ENCODE measurements at places on chromosomes 2 and 18. TPM values are rescaled to one million over a fixed set of nuclear protein-coding genes. Genes with fewer than 3 reads are reported as not detected.
A peak's percentile ranks its signal among the peaks of the same experiment; 100 is the strongest.

CD8B2 gene
- total RNA-seq = not detected

PID1 gene
- total RNA-seq = 42.0 TPM

DYNAP gene
- total RNA-seq = not detected

SLC30A3 gene
- not detected for total RNA-seq

DNA sequence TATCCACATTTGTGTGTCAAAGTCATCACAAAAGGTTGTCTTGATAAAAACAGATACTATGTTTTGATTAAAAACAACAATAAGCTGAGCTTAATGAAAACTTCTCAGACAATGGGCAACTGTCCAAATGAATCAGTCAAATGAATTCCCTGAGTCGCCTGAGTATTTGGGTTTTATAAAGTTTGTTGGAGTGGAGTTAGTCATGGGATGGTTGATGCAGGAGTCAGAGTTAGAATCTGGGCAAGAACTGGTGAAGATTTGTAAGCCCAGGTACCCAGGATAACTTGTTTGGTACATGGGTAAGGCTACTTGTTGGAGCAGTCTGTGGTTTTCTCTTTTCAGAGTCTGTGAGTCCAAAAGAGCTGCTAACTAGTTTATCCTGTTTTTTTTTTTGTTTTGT lies 34.4 kb upstream of the RAPGEF4 start:
- H3K36me3 ChIP-seq = no peaks in the 10 kb centered on the region
- H3K27me3 ChIP-seq = no peaks in the 10 kb centered on the region
- no peaks in the 10 kb centered on the region for H3K4me1 ChIP-seq

GRCh38 chr2:105917226-105917625 lies 172.5 kb downstream of the NCK2 start:
- H3K27me3 ChIP-seq = no peaks in the 10 kb centered on the region
- no peaks in the 10 kb centered on the region for H3K36me3 ChIP-seq
- H3K4me3 ChIP-seq = no peak overlapping the region
- no peak for DNase-seq

- H3K4me1 ChIP-seq = peaks cover 10% of the 10 kb centered on the region
- peak overlapping the region; percentile 44 for H3K4me3 ChIP-seq
- H3K36me3 ChIP-seq = no peaks in the 10 kb centered on the region
- H3K27ac ChIP-seq = no peak overlapping the region
- no peak for DNase-seq
Measured at GRCh38 chr2:45014016-45014702, 4.9 kb upstream of the SIX2 start.

GRCh38 chr2:222811828-222812227 lies 49.0 kb upstream of the ACSL3 start:
- H3K4me3 ChIP-seq = no peak overlapping the region
- H3K27ac ChIP-seq = no peak overlapping the region
- no peak for DNase-seq
- no peaks in the 10 kb centered on the region for H3K4me1 ChIP-seq

DNA sequence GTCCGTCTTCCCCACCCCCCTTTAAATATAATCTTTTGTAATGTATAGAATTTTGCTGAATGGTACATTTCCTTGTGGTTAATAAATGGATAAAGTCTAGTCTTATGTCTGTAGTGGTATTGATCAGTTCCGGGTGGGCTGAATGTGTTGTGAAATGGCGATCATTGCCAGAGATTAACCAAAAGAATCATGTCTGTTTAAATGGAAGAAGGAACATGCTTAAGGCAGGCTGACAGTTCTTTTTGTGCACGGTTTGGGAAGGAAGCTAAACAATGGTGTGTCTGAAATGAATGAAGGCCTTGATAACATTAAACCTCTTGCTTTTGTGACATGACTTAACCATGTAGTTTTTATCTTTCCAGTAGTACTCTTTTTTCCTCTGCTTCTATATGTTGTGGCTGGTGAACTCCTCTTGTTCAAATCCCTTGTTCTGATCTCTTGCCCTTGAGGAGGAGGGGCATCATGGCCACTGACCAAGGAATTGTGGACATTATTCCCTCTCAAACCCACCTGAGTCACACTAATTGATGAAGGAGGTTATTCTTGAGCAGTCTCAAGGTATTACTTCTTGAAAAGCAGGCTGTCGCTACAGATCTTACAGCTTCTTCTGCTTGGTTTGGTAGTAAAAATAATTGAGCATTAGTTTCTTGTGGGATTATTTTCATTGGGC lies 1.7 kb downstream of the ACVR2A start:
- no peaks in the 10 kb centered on the region for H3K4me1 ChIP-seq
- H3K27me3 ChIP-seq = no peaks in the 10 kb centered on the region
- no peaks in the 10 kb centered on the region for H3K36me3 ChIP-seq
- peak overlapping the region; percentile 8 for H3K27ac ChIP-seq
- no peak for DNase-seq

- no peaks in the 10 kb centered on the region for H3K4me1 ChIP-seq
- H3K27me3 ChIP-seq = no peaks in the 10 kb centered on the region
- H3K4me3 ChIP-seq = no peak overlapping the region
Measured at GRCh38 chr18:46416706-46417638, 240.0 kb downstream of the LOXHD1 start.
